ENCODE measurements at places on chromosomes 11 and 22.

- no peak for DNase-seq
These were observed 21.7 kb downstream of the TIMP3 start for GRCh38 chr22:32823024-32823730.

- no peak for DNase-seq
These were observed 40.0 kb upstream of the CREB3L1 start for GRCh38 chr11:46237248-46238077.

DNA sequence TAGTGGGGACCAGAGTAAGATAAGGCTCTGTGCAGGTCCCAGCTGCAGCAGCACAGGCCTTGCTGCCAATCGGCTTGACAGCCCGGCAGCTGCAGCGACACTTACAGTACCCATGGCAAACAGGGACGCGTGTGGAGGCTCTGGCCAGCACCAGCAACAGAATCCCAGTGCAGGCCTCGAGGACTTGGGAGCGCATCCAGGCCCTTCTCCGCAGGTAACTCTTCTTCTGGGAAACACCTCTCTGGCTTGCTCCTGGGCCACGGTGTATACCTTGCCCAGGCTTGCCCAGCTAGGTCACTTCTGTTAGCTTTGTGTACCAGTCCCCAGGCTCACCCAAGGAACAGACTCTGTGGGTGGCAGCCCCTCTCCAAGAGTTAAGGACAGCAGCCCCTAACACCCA lies 126.7 kb downstream of the CTTN start:
- no peak for DNase-seq

DNA sequence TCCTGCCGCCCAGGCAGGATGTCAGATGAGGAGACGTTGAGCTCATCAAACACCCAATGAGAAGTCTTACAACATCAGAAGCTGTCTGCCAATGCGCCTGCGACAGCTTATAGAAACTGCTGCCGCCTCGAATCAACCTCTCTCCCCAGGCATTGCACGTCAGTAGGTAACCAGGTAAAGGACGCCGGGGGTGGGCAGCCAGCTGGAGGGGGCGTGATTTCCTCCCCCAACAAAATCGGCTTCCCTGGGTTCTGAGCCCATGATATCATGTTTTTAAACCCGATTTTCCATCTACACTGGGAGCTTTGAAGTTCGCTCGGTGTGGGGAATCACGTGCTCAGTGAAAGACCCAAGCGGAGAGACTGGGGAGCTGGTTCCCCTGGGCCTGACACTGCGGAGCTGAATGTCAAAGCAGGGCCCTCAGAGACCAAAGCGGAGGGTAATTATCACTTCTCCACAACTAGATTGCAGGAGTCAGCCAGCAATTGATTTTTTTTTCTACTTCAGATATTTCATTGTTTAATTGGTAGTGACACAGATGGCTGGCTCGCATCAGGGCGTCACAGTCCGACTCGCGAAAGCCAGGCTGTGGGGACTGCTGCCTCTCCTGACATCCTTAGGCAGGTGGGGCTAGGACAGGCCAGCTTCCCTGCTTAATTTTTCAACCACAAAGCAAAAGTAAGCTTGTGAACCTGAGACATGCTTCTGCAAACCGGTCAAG lies 15.4 kb downstream of the FAM83F start:
- DNase-seq = no peak

GRCh38 chr11:78660471-78660870 lies 85.8 kb upstream of the NARS2 start:
- no peak for DNase-seq

GRCh38 chr11:72026090-72026489 lies 27.4 kb downstream of the IL18BP start:
- DNase-seq = no peak

- no peak for DNase-seq
These were observed 30.6 kb downstream of the MMP13 start for GRCh38 chr11:102924851-102925380.

GRCh38 chr11:108218912-108219783 lies 3.3 kb downstream of the NPAT start:
- no peak for DNase-seq

GRCh38 chr22:16801571-16801970 lies 23.6 kb downstream of the XKR3 start:
- DNase-seq = no peak

DNA sequence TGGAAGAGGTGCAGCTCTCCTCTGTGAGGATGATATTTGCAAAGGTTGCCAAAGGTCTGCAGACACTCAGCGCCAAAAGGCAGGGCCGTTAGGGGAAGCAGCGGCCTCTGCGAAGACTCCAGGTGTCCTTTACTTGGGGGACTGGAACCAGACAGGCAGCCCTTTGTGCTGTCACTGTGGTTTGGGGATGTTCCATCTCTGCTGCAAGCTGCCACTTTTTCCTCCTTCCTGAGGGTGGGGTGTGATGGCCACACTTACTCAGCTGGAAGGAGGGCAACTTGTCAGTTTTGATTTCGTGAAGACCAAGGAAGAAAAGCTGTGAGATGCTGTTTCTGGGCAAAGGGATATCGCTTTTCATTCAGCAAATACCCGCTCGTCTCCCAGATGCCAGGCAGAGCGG lies 96.5 kb upstream of the PRR5 start:
- DNase-seq = no peak

DNA sequence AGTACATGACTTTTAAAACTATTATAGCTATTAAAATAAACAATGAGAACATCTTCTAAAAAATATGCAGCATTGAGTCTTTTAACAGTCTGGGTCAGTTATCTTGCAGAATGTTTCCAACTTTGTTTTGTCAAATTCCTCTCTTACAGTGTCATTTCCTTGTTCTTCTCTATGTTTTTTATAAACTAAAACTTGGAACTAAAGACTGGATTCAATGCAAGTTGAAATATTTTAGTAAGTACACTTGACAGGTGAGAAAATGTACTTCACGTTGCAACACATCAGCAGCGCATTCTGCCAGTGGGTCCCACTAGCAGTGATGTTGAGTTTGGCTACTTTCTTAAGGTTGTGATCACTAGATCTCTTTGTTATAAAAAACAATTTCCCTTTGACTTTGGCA lies 1407.6 kb upstream of the RAG2 start:
- DNase-seq = no peak

DNA sequence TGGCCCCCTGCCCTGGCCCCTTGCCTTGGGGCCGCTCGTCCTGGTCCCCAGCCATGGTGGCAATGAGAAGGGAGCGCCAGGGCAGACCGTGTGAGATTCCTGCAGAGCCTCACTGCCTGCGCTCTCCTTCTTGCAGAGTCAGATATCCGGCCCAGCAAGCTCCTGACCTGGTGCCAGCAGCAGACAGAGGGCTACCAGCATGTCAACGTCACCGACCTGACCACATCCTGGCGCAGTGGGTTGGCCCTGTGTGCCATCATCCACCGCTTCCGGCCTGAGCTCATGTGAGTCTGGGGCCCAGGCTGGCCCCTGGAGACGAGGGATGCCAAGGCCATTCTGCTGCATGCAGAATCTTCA lies 114.1 kb downstream of the MICAL2 start:
- DNase-seq = no peak

GRCh38 chr22:17266251-17266971 lies 47.2 kb upstream of the ADA2 start:
- DNase-seq = peak; percentile 83

GRCh38 chr22:19909350-19910179 lies 32.0 kb upstream of the COMT start:
- peak; percentile 82 for DNase-seq
